Activated CD4-positive, alpha-beta T cell treated with anti-CD3 and anti-CD28 coated beads for 4 hours (primary cell): ENCODE measurements at places on chromosomes 13 and 19.

DNA sequence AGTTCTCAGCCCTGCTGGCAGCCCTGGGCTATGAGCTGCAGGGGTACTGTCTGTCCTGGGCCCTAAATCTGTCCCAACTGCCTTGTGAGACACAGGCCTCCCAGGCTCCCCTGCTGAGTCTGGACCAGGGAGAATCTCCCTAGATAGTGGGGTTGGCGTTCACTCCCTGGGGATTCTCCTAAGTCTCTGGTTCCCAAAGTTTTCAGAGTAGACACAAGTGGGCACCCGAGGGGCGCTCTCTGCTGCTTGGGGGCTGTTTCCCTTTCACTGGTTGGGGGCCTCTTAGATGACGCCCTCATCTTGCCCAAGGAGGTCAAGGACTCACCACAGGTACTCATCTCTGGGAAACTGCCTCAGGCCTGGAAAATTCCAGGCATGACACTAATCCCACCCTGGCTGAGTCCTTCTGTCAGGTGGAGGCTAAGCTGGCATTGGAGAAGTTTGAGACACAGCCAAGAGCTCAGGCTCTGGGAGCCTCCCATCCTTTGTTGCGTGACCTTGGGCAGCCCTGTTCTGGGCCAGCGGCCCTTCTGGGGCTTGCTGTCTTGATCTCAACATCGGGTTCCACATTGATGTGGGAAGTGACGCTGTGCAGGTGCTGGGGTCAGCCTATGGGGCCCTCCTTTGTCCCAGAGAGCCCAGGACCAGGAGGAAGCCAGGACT lies 3.9 kb downstream of the RPL18A start:
- no peak for DNase-seq

- DNase-seq = no peak
These were observed 9.9 kb downstream of the POP4 start for GRCh38 chr19:29615891-29616425.

GRCh38 chr13:103731959-103732358 lies 665.7 kb upstream of the SLC10A2 start:
- DNase-seq = no peak

GRCh38 chr13:54394085-54394700 lies 1365.6 kb downstream of the OLFM4 start:
- no peak for DNase-seq

DNA sequence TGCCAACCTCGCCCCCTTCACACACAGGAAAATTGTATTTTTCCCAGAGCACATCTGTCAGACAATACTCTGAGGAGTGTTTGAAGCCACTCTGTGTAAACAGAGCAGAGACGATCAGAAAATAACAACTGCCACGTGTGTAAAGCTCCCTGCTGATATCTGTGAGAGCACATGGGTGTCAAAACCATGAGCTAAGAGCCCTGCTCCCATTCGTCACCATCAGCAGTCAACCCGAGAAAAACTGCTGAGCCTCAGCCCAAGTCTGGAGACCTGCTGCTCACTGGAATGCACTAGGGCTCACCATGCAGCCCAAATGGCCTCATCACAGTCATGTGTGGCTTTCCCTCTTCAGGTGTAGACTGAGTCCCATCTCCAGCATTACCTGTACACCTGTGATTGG lies 304.1 kb downstream of the FGF14 start:
- no peak for DNase-seq

GRCh38 chr19:326871-327270 lies 17.7 kb downstream of the MIER2 start:
- DNase-seq = no peak
